Activated CD4-positive, alpha-beta T cell treated with anti-CD3 and anti-CD28 coated beads, Interleukin-2, amount 10 ng/mL, durations not matched to agents 7 days and 5 days (primary cell): ENCODE measurements at places on chromosomes 4 and X. TPM values are rescaled to one million over a fixed set of nuclear protein-coding genes. Genes with fewer than 3 reads are reported as not detected.
A peak's percentile ranks its signal among the peaks of the same experiment; 100 is the strongest.

The RNF128 gene
- total RNA-seq, result not detected

DNA sequence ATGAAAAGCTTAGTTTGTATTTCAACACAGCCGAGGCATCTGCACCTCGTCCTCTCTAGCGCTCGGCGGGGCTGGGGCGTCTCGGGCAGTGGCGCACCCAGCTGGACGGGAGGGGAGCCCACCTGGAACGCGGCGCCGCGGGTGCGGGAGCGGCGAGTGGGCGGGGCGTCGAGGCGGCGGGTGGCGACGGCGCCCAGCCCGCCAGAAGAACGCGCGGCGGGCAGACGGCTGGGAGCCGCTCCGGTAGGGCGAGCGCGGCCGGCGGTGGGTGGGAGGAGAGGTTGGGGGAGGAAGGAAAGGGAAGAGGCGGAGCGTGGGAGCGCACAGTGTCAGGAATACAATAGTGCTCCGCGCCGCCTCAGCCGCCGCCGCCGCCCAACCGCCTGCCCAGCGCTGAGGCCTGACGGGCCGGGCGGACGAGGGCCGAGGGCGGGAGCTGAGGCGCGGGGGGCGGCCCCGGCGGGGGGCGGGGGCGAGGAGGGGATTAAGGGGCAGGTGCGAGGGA is at the start of gene JADE3:
JADE3 (plus strand) TSS at position 324 of the 505 bp plus-strand sequence. CDS start 72,474 bp downstream, outside the sequence.
- peak; percentile 25 for DNase-seq

DNA sequence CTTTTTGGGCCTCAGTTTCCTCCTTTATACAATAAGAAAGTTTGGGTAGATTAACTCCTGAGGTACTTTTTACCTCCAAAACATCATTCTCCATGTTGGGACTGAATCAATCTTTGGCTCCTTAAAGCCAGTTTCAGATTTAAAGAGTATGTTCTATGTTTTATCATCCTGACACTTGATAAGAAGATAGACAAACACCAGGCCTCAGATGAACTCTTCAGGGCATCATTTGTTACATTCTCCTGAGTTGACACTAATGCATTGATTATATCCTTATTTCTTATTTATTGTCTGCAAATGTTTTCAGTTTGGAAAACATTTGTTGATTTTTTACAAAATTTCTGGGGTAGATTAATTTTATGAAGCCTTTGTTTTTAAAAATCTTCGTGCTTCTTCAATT is 102.7 kb upstream of the CCSER1 start:
- DNase-seq, result no peak

The GYG2 gene
- not detected for total RNA-seq

The MTCP1 gene
- 18.1 TPM for total RNA-seq

GRCh38 chrX:22666441-22666840 is 333.3 kb upstream of the DDX53 start:
- DNase-seq, result no peak

- no peak for DNase-seq
Measured at GRCh38 chrX:150649096-150649870, 43.9 kb upstream of the MTMR1 start.

DNA sequence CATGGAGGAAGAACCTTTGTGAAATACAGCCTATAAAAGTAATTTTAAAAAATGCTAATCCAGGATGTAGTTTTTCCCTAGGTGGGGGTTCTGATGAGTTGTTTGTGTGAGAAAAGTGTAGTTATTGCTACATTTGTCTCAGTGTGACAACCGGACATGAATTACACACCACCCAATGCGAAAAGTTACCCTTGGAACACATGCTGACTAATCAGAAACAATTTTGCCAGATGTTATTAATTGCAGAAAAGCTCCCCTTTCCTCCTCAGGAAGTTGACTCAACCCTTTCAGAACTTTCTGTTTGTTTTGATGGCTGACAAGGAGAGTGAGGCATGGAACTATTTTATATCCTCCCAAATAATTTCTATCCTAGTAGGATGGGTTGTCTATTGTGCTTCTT is 38.1 kb upstream of the EDA2R start:
- no peak for DNase-seq

DNA sequence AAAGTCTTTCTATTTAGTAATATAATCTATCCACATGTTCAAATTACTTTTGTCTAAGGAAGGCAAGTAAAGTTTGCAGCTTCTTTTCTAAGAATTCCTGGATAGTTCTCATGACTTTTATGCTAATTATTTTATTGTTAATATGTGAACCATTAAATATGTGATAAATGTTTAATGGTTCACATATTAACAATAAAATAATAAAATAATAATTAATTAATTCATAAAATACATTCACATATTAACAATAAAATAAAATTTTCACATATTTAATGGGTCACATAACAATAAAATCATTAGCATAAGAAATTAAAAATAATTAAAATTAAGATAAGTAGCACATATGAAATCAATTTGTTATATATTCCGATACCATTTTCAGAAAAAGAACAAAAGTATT is 1352.4 kb downstream of the ARAP2 start:
- DNase-seq, result no peak

DNA sequence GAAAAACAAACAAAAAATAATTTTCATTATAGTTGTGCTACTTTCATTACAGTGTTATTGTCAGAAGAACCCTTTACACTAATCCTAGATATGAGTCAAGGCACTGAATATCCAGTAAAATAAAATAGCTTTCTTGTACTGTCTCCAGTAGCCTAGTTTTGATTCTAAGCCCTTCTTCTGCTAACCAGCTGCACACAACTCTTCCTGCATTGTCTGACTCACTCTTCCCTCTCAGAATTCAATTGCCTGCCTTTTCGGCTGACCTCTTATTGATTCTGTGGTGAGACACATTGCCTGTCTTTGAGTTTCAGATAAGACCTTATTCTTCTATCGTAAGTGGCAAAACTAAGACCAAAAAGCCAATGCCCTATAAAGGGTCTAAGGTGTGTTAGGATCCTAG is 26.7 kb upstream of the PCDH18 start:
- DNase-seq, result no peak

- DNase-seq, result no peak
Measured at GRCh38 chr4:105196523-105197145, 50.0 kb downstream of the TET2 start.

The FAM9B gene
- total RNA-seq, result not detected

The UFSP2 gene
- total RNA-seq, result 20.3 TPM
